ENCODE measurements at places on chromosomes 4 and X. TPM values are rescaled to one million over a fixed set of nuclear protein-coding genes. Genes with fewer than 3 reads are reported as not detected.

RENBP gene
- total RNA-seq, result 7.6 TPM

IQCM gene
- not detected for total RNA-seq

KLHL8 gene
- 16.4 TPM for total RNA-seq

SOWAHB gene
- total RNA-seq, result 0.03 TPM

KCND1 gene
- total RNA-seq, result 2.8 TPM

SPATA18 gene
- total RNA-seq, result 32.6 TPM

TCEAL1 gene
- total RNA-seq, result 20.1 TPM

RHOXF1 gene
- total RNA-seq, result not detected

ERCC6L gene
- 1.6 TPM for total RNA-seq

FAM47A gene
- total RNA-seq, result not detected

FAM47C gene
- not detected for total RNA-seq

PWWP3B gene
- total RNA-seq, result 0.13 TPM

CXCL3 gene
- total RNA-seq, result 1.5 TPM

Data from smooth muscle cell of the pulmonary artery (primary cell).